Hematopoietic multipotent progenitor cell (in vitro differentiated cells): ENCODE measurements at places on chromosomes 11 and 22. TPM values are rescaled to one million over a fixed set of nuclear protein-coding genes. Genes with fewer than 3 reads are reported as not detected.

The CCDC188 gene
- 1.6 TPM for total RNA-seq

The MS4A4A gene
- 1.1 TPM for total RNA-seq

The OTOG gene
- total RNA-seq, result not detected

The C22orf31 gene
- total RNA-seq, result not detected

The DSCAML1 gene
- 0.27 TPM for total RNA-seq

The KCNJ1 gene
- total RNA-seq, result under 0.01 TPM

The SYT9 gene
- total RNA-seq, result under 0.01 TPM

The PYGM gene
- total RNA-seq, result 4.6 TPM

The FAT3 gene
- total RNA-seq, result 0.54 TPM

The RFPL3 gene
- total RNA-seq, result not detected

The MPPED2 gene
- total RNA-seq, result 5.1 TPM

The SLC17A6 gene
- not detected for total RNA-seq

The SCGB1D2 gene
- total RNA-seq, result not detected

The CPSF7 gene
- 66.5 TPM for total RNA-seq

The SEPTIN3 gene
- under 0.01 TPM for total RNA-seq

The TRIM29 gene
- under 0.01 TPM for total RNA-seq

The HEPHL1 gene
- under 0.01 TPM for total RNA-seq

The AIFM3 gene
- total RNA-seq, result 1.6 TPM

The NUCB2 gene
- total RNA-seq, result 93.7 TPM

The TRIM22 gene
- 74.6 TPM for total RNA-seq

The LMO1 gene
- 0.27 TPM for total RNA-seq

The SPCS2 gene
- 8.6 TPM for total RNA-seq

The SPON1 gene
- total RNA-seq, result 10.0 TPM

The RIBC2 gene
- 0.54 TPM for total RNA-seq

The SMIM35 gene
- under 0.01 TPM for total RNA-seq

The FLRT1 gene
- total RNA-seq, result under 0.01 TPM

The ZBTB16 gene
- 91.6 TPM for total RNA-seq

The SYT12 gene
- total RNA-seq, result under 0.01 TPM

The PAX6 gene
- total RNA-seq, result not detected

The ANO9 gene
- total RNA-seq, result 7.0 TPM
